Erythroblast (primary cell): ENCODE measurements at places on chromosomes 12 and 14.
A peak's percentile ranks its signal among the peaks of the same experiment; 100 is the strongest.

DNA sequence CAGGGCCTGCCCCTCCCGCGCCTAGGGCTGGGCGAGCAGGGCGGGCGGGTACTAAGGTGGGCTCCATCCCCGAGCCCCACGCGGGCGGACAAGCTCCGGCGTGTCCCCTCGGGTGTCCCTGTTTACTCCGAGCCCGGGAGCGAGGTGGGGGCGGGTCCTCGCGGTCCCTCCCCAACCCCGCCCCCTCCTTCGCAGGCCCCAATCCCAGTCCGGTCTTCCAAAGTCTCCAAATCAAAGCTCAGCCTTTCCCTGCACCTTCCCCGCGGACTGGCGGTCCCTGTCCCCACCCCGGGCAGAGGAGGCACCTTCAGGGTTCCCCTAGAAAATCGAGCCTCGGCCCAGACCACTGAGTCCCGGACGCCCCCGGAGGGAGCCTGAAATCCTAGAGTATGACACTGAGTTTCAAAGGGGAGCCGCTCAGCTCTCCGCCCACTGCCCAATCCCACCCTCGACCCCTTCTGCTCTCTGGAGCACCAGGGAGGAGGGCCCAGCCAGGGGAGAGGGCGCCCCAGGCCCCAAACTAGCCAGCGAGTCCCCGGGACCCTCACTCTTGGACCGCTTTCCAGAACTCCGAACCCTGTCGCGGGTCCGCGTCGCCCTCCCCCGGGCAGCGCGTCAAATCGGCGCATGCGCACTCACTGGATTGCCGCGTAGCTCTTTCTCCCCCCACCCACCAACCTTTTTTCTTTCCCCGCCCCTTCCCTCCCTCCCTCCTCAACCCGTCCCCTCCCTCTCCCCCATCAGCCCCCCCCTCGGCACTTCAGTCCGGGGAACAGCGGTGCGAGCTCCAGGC lies at the start of gene LRP1:
Gene LRP1, plus strand, starts transcription at position 758 of the 793 bp plus-strand sequence. CDS start 482 bp downstream, outside the sequence.
- DNase-seq = peak; percentile 65

DNA sequence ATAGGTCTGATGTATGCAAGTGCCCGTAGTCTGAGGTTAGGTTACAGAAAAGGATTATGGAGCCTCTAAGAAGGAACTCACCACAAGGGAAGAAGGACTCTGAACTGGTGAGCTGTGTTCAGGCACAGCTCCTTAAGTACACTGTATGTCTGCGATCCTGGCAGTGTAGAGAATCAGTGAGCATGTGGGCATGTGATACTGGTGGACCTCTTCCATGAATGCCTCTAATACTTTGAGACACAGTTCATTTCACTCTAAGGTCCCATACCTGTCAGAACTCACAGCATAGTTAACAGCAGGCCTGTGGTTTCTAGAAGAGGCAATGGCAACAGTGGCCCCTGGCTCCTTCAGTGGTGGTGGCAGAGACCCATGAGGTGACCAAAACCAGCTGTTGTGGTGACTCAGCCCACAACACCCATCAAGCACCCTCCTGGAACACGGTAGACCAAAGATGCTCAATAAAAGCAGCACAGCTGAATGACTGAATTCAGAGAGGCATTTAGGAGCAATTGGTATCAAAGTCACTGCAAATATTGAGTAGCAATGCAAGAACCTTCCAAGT lies 6.9 kb upstream of the OR6J1 start:
- DNase-seq = peak; percentile 11

DNA sequence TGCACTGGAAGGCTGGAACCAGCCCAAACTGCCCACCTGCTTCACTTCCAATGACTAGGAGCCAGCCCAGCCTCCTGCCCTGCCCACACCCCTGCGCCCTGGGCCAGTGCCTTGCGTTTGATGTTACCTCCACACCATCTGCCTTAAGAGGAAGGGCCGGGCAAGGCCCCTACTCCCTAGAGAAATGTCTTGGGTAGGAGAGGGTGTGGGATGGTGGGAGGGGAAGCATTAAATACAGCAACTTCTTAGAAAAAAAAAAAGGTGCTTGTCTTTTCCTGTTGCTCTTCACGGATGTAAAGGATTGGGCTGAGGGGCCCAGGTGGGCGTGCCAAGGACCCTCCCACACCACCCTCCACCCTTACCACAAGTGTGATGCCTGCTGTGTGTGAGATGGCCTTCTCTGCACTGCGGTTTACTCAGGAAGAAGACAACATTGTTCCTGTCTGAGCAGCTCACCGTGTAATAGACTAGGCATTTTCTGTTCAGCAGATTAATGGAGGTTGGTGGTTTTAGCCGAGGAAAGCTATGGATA lies 99.9 kb downstream of the NINJ2 start:
- no peak for DNase-seq

DNA sequence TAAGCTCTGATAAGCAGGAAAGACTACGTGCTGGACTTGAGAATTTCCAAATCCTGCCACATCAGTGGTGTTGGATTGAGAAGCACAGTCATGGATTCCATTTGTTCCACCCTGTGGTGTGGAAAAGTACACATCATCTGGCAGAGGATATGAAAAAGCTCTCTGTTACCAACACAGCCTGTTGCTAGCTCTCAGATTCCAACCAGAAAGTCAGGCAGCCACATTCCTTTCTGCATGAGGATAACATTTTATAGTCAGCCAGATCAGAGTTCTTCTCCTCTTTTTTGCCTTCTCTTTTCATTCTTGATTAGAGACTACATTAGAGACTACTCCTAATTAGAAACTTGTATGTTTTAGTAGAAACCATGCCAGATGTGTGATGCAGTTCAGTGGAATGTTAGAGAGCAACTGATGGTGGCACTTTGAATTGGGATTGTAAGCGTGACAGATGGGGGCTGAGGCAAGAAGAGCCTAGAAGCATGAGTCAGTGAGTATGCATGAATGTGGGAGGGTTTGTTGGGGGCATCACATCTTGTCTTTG lies 61.2 kb upstream of the STXBP6 start:
- no peak for DNase-seq

- no peak for DNase-seq
Measured at GRCh38 chr14:51677266-51677665, 25.6 kb downstream of the FRMD6 start.
